Fibroblast of lung (primary cell): ENCODE measurements at places on chromosomes 5 and 9. TPM values are rescaled to one million over a fixed set of nuclear protein-coding genes. Genes with fewer than 3 reads are reported as not detected.

GRCh38 chr5:119269061-119269944 lies 86.5 kb upstream of the TNFAIP8 start:
- peak; percentile 37 for DNase-seq

DNA sequence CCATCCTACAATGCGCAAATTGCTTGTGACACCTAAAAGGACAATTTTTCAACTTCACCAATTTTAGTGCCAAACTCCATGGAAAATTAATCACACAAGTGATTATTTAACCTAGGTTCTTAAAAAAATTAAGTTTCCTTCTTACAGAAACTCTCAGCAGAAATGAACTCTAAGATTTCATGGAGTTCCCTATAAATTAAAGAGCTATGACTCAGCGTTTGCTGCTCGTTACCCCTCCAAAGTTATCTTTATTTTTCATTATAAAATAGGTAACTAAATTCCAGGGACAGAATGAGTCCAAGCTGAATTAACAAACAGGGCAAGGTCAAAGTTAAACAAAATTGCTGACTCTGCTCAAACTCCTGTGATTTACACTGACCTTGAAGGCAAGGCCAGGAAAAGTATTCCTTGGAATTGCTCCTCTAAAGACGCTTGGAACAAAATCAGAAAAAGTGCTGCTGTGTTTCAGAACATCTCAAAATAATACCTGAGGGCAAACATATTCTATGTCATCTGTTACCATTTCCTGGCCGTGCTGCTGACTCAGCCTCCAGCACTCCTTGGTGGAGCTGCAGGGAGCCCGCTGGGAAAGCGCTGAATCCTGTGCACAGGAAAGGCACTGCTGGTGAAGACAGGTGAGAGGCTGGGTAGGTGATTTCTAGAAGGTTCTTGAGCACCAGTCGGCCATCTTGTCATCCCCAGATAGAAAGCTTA lies 2.5 kb upstream of the CMBL start:
- DNase-seq: peak; percentile 29

DNA sequence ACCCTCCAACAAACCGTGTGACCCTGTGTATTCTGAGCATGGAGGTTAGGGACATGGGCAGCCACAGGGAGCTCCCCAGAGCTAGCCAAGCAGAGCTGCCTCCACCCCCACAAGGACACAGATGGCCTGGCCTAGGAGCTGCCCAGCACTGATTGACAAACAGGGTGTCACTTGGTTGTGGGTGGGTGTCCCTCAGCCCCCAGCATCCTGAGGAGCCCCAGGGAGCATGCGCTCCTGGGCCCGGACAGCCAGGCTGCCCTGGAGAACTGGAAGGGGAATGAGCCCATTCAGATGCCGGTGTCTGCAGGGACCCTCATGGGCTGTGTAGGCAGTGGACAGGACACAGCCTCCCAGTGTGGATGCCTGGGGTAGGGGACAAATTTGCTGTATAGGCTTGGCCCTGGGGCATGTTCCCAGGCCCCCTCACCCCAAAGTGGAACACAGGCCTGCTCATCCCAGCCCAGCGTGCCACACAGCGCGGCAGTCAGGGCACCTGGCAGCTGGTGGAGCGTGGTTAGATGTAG lies 124.8 kb upstream of the LMX1B start:
- DNase-seq: no peak

- DNase-seq: no peak
These were observed 12.9 kb upstream of the WDR38 start for GRCh38 chr9:124840300-124840833.

DNA sequence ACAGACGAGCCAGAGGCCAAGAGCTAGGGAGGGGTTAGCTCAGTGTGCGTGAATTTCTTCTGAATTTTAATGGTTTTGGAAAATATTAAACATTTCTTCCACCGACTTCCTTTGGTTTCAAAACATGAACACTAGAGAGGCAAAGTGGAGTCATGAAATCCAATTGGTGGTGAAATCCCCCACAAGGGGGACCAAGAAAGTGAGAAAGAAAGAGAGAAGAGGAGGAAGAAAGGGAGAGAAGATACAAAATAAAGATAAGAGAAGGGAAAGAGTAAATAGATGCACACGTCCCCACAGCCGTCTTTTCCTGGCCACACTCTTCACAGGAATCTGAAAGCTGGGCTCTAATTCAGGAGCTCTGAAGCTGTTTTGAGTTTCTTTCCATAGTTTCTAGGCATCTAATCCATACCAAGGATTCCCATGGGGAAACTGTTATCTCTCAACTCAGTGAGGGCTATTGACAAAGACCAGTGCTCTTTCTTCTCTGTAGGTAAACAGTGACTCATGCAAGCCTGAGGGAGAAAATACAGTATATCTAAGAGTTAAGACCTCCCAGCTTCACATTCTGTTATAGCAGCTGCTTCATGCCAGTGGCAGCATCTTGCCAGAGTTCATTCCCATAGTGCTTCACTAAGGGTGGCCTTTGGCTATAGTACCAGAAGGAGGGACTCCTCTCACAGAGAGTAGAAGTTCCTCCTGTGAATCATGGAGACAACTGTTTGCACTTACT lies 115.8 kb upstream of the LIFR start:
- peak; percentile 56 for DNase-seq

GRCh38 chr9:135301271-135302263 lies 178.0 kb upstream of the PPP1R26 start:
- DNase-seq: no peak

DNA sequence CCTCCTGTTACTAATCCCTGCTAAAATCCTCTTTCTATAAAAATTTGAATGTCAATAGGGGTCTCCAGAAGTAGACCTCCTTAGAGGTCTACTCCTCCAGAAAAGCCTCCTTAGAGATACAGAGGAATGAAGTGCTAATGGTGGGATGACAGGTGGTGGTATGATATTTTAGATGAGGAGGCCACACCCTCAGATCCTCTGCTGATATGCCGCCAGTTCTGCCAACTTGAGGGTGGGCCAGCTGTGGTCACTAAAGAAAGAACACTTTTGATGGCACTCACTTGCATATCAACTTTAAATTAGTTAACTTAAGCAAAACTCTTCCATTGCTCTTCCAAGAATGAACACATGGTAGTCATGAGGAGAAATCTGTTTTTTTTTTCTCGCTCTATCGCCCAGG lies 16.9 kb upstream of the UBAP2 start:
- no peak for DNase-seq

- DNase-seq: no peak
These were observed 82.3 kb downstream of the SPTLC1 start for GRCh38 chr9:92032891-92033290.

DNA sequence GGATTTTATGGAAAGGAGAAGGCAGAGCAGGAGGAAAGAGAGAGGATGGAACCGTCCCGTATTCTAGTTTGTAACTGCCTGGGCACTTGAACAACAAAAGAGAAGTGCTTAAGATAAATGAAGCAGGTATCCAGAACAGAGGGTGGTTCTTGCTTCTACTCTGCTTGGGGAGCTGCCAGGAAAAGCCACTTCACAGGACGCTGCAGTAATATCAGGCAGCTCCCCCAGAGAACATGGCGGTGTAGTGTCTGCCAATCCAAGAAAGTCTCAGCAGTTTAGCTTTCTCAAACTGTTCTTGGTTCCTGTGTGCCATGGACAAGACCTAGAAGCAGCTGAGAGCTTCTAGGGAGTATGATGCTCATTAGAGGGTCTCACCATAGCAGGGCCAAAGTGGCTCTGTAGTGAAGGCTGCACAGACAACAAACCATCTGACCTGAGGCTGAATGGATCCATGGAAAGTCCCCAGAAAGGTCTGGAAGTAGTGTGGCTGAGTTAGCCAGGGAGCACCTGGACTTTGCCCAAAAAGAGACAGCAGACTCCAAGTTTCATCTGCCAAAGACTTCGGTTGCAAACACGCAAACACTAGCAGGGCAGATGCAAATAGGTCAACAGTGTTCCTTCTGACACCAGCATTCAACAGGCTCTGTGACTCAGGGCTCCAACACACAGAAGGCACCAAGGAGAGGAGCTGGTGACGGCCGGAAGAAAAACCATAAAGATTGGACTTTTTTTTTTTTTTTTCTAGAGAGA lies 72.2 kb upstream of the TNFSF8 start:
- DNase-seq: no peak

DNA sequence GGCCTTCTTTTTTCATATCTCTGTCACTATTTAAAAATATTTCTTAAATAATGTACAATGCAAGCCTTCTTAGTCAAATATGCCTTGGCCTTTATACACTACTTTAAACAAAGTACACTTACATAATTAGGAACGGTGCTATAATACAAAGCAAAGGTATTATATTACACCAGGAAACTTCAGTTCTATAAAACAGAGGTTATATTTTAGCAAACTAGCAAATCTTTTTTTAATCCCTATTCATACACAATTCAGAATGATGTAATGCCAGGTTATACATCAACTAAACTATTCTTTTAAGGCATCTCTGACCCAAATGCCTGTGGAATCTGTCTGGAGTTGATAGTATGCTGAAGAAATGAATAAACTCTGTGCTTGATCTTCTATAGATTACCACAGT lies 10.7 kb upstream of the LURAP1L start:
- no peak for DNase-seq

GRCh38 chr5:135033901-135034235 lies at the start of gene PITX1:
Gene PITX1 (minus strand): TSS chr5:135034228. CDS start chr5:135033881, 347 bp downstream.
- no peak for DNase-seq

DNA sequence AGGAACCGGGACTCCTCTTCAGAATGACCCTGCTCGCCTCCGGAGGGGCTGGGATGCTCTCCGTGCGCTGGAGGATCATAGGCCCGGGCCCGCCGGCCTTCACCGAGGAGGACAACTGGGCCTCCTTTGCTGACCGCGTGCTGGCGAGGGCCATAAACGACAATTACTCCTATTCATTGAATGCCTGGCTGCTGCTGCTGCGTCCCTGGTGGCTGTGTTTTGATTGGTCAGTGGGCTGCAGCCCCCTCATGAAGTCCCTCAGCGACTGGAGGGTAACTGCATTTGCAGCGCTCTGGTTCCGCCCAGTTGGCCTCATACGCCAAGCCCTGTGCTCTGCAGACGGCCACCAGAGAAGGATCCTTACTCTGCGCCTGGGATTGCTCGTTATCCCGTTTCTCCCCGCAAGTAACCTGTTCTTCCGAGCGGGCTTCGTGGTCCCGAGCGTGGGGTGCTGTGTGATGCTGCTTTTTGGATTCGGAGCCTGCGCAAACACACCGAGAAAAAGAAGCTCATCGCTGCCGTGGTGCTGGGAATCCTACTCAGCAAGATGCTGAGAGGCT lies 16.6 kb downstream of the OR2V1 start:
- DNase-seq: no peak

GRCh38 chr5:78634634-78635033 lies 13.9 kb downstream of the LHFPL2 start:
- peak; percentile 34 for DNase-seq

DNA sequence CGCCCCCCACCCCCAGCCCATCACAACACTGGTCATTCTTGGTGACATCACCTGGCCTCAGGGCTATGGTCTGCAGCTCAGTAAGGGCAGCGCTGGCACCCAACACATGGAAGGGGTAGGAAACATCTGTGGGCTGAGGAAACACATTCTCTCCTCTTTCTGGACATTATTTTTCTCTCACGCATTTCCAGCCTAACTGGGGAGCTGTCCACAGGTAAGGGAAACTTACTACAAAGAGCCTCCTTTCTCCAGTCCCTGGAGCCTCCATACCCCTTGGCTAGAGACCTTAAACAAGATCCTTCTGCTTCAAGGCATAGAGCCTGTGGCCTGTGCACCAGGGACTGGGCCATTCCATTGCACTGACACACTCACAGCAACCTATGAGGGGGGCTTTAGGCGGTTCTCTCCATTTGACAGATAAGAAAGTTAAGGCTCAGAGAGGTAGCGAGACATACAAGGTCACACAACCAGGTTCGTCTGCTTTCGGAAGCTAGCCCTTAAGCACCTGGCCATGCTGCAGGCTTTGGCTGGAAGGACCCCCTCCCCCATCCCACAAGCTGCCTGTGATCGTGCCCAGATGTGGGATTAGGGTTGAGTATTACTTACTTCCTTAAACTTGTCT lies 40.7 kb downstream of the CXXC5 start:
- DNase-seq: no peak

DNA sequence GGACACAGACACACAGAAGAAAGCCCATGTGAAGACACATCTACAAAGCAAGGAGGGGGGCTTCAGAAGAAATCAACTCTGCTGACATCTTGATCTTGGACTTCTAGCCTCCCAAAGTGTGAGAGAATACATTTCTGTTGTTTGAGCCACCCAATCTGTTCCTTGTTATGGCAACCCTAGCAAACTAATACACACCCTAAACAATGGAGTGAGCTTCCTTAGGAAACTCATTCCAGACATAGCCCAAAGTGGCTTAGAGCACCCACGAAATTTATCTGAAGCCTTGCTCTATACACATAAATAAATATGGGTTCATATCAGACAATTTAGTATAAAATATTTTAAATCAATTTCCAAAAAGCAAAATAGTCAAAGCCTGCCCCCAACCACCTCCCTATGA lies 7.6 kb upstream of the TBC1D2 start:
- DNase-seq: no peak

GRCh38 chr9:74172874-74173273 lies 324.3 kb upstream of the RORB start:
- no peak for DNase-seq

GRCh38 chr9:109975574-109976295 lies 195.7 kb downstream of the PALM2AKAP2 start:
- peak; percentile 84 for DNase-seq

DNA sequence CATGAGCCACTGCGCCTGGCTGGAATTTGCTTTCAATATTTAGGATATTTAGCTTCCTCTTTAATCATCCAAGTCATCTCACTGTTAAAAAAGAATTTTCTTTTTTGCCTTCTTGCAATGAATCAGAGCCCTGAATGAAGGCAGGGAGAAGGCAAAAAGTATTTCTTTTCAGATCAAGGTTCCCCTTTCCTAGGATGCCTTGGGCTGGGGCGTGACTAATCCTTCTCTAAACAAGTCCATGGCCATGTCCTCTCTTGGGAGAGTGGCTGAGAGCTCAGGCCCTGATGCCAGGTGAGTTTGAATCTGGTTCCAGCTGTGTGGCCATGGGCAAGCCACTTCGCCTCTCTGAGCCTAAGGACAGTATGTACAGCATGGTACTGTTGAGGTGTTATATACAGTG lies 84.8 kb upstream of the NEURL1B start:
- peak; percentile 57 for DNase-seq

Gene CBY3
- total RNA-seq: not detected in 2 replicates

Gene SEMA6A
- total RNA-seq: 0.17 and 0.26 TPM in 2 replicates

Gene FOXD4L4
- total RNA-seq: 0.26 TPM in 1 of 2 replicates, not detected in the other

Gene FCN2
- not detected in 2 replicates for total RNA-seq

Gene PCDHAC2
- 1.7 and 2.6 TPM in 2 replicates for total RNA-seq

Gene ADAMTS2
- 16.2 and 27.0 TPM in 2 replicates for total RNA-seq

Gene C1QTNF3
- 1.0 and 1.2 TPM in 2 replicates for total RNA-seq

Gene AJM1
- 1.7 and 1.8 TPM in 2 replicates for total RNA-seq
